Activated CD4-positive, alpha-beta T cell treated with anti-CD3 and anti-CD28 coated beads, Interleukin-2, amount 50 U/mL, for 1 hour (primary cell): ENCODE measurements at places on chromosomes 13 and 19.

GRCh38 chr19:16861011-16861410 is 27.8 kb upstream of the F2RL3 start:
- DNase-seq: no peak

- peak; percentile 85 for DNase-seq
Measured at GRCh38 chr19:20923077-20923871, at the start of gene ZNF85. ZNF85 (plus strand) TSS chr19:20923251; CDS start chr19:20923401, 150 bp downstream.

- no peak for DNase-seq
Measured at GRCh38 chr19:35195830-35196229, 32.7 kb downstream of the FAM187B start.

DNA sequence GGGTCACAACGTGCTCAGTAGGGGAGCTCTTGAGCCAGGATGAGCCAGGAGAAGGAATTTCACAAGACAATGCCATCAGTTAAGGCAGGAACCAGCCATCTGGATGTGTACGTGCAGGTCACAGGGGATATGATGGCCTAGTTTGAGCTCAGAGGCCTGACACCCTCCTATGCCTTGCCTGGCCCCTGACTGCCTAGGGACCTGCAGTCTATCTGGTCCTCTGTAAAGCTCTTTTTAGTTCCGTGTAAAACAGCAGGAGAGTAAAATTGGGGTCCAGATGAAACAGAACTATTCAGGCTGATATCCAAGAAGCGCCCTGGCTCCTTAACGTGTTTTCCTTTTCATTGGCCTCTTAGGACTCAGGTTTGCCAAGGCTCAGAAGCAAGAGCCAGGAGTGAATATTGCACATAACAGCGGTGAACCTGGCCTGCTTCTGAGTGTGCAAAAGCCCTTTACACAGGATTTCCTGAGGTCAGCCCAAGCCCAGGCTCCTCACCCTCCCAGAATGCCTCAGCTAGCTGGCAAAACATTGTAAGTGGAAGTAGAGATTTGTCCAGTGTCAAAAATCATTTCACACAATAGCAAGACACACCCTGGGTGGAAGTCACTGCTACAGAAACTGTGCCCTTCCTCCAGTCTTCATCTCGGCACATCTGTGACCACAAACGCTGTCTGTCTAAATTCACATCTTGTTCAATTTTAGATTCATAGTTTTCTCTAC is 777.2 kb downstream of the UQCRFS1 start:
- no peak for DNase-seq

- DNase-seq: no peak
Measured at GRCh38 chr13:48790966-48791365, 137.2 kb downstream of the CYSLTR2 start.

GRCh38 chr19:41853768-41854167 is 6.3 kb upstream of the RPS19 start:
- DNase-seq: no peak

GRCh38 chr19:17996826-17997316 is 11.1 kb upstream of the ARRDC2 start:
- peak; percentile 88 for DNase-seq

DNA sequence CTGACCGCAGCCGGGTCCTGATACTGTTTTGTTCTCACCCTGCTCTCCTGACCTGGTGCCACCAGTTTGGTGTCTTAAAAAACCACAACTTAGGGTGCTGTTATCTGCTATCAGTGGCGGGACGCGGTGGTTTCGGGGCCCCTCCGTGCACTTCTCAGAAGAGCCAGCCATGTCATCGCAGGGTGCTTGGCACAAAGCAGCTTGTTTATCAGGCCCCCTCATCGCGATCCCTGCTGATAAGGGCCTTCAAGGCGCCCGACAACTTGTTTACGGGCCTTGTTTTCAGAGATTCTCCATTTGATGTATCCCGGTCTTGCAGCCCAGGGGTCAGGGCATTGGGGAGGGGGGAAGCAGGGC is 58.1 kb upstream of the KLF2 start:
- DNase-seq: peak; percentile 57

GRCh38 chr13:23386533-23386932 is 47.0 kb downstream of the SACS start:
- no peak for DNase-seq

DNA sequence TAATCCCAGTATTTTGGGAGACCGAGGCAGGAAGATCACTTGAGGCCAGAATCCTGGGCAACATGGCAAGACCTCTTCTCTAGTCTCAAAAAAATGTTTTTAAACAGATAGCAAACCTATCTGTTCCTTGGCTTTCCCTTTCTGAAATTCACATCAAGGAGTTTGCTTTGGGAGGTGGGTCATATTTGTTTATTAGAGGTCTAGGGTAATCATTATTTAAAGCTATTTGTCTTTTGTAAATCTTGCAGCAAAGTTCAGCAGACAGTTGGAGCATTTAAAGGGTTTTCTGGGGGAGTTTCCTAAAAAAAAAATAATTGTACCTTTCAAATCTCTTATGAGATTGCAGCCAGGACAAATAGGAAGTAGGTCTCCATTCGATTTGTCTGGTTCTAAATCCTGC is 17.5 kb downstream of the PPP5C start:
- no peak for DNase-seq

DNA sequence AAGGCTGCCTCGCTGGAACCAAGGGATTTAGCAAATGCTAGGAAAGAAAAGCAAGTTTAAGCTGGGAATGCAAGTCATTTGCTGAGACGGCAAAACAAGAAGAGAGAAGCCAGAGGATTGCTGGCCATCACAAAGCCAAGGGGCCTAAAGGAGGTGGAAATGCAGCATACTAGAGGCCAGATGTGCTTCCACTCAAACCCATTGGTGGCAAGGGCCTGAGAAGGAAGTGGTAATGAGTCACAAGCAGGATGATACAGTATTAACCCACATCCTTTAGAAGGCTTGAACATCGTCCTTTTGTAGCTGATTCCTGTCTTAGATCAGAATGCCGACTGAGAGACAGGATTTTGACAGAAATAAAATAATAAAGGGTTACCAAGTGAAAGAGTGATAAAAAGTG is 68.2 kb downstream of the ITGBL1 start:
- DNase-seq: no peak

GRCh38 chr19:6241680-6242377 is 37.9 kb downstream of the MLLT1 start:
- DNase-seq: no peak

- no peak for DNase-seq
Measured at GRCh38 chr13:32905063-32905863, 111.0 kb upstream of the KL start.

DNA sequence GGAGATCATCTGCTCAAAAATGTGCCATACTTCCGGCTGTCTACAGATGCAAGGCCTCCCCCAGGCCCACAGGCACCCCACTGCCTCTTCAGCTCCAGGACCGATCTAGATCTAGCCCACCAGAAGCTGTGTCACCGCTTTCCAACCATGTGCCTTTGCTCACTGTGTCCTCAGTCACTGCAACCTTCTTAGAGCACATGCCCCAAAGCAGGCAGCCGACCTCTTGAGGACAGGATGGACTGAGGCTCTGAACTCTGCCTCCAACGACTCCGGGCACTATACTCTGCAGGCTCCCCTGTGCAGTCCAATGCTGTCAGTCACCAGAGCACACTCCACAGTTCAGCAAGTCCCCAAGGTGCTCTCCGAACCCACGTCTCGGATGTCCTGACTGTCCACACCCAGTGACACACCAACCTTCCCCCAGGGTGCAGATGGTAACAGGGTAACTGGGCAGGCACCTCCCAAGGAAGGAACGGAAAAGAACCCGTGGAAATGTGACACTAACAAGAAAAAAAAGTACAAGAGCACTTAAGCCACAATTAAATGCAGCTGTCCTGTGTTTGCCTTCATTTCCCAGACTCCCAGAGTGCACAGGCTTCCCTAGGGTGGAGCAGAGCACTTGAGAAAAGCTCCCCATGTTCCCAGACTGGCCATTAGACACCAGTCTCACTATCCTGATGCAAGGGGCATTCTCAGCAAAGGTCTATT is 4.8 kb downstream of the STK24 start:
- DNase-seq: peak; percentile 27

DNA sequence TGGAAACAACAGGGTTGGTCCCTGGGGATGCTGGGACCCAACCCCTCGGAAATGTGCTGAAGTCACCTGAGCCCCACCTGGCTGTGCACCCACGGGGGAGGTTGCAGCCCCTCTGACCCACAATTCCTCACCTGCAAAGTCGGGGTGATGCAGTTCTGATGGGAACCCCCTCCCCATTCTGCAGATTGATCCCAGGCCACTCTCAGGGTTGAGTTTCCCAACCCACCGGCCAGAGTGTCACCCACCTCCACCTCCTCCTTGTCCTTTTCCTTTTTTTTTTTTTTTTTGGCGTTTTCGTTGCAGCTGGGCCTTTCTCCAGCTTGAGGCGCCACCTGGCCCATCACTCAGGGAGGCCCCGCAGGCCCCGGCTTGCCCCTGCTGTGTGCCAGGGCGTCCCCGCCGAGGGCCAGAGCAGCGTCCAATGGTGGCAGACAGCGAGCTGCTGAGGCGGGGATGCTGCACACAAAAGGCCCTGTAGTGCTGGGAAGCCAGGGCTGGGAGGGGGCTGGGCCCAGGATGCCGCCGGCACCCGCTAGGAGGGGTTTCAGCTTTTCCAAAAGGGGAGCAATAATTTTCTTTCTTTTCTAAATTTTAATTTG is 4.6 kb downstream of the PIK3R2 start:
- DNase-seq: no peak
